ENCODE measurements at places on chromosomes 11 and 22.

GRCh38 chr11:5631417-5631816 is 6.6 kb downstream of the TRIM34 start:
- DNase-seq: no peak

DNA sequence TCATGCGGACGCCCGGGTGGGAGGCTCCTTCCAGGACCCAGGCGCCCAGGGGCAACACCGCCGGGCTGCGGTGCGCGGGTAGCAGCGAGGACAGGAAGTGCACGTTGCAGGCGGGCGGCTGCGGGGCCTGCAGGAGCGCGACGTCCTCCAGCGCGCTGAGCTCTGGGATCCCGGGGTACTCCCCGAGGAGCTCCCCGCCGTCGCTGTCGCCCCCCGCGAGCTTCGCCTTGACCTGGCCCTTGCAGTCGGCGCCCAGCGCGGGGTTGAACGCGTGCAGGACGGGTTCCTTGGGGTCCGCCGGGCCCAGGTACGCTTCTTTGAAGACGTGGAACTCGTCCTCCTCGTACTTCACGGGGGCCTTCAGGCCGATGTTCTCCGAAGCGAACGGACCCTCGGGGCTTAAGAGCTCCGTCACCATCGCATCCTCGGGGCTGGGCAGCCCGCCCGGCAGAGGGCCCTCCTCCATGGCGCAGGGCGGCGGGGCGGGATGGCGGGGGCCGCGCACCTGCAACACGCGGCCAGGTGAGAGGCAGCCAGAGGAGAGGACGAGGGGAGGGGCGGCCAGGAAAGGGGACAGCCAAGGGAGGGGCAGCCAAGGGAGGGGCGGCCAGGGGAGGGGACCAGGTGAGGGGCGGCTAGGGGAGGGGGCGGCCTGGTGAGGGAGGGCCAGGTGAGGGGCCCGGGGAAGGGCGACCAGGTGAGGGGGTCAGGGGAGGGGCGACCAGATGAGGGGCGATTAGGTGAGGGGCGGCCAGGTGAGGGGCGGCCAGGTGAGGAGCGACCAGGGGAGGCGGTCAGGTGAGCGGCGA is 921 bp downstream of the TESMIN start:
- DNase-seq: no peak

DNA sequence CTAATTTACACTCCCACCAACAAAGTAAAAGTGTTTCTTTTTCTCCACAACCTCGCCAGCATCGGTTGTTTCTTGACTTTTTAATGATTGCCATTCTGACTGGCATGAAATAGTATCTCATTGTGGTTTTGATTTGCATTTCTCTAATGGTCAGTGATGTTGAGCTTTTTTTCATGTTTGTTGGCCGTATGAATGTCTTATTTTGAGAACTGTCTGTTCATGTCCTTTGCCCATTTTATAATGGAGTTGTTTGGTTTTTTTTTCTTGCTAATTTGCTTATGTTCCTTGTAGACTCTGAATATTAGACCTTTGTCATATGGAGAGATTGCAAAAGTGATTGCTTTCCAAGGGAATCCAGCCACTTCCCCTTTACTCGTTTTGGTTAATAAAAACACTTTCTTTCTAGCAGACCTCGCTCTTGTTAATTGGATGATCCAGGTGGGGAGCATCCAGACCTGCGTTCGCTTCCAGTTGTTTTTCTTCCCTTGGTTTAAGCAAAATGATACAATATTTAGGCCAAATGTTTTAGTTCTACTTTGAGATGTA is 17.1 kb upstream of the APOL4 start:
- DNase-seq: no peak

DNA sequence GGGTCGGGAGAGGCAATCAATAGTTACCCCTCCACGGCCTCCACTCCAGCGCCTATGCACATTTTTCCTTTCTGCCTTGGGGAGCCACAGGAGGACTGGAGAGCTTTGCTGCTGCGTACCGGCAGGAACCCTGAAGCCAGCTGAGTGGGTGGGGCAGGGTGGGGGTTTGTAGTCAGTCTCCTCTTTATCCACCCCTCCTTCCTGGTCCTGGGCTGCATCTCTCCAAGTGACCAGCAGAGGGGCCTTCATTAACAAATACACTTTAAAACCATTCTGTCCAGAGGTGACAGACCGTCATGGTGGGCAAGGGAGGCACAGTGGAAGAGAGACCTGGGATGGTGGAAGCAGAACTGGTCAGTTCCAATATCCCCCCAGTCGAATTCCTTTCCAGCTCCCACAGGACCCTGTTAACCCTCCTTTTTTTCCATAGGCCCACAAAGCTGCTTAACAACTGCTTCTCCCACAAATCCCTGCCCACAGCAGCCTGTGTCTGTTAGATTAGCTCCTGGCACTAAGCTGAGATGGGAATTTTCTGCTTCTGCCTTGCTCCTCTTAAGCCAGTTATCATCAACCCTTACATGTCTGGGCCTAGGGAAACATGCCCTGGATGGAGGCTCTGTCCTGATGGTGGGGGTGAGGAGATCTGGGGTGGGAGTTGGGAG is 3.9 kb upstream of the ABCG4 start:
- DNase-seq: no peak

DNA sequence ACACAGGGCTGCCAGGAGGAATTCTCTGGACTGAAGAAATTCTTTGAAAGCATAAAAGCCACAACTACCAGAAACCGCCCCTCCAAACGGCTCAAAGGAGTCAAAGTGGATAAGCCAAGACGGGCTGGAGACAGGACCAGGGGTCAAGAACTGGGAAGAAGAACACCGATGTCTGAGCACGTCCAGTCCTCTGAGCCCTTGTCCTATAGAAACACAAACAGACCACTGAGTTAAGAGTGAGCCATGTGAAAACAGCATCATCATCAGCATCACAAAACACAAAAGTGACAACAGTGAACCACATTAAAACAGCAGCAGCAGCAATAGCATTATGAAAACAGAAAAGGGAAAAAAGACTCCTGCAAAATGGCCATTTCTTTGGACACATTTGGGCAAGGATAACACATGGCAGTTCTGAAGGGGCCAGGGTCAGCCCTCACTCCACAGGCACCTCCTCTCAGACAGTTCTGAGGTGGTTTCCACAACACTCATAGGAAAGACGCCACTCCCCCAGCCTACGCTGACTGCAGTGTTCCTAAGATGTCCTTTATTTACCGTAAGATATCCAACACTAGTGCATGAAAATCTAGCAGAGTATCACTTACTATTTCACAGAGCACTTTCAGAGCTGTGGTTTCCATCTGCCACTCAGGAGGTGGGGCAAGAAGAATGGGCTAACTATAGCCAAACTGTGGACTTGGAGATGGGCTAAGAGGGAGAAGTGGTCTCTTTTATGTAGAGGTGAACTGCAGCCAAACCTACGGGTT is 28.6 kb upstream of the YPEL1 start:
- DNase-seq: no peak

DNA sequence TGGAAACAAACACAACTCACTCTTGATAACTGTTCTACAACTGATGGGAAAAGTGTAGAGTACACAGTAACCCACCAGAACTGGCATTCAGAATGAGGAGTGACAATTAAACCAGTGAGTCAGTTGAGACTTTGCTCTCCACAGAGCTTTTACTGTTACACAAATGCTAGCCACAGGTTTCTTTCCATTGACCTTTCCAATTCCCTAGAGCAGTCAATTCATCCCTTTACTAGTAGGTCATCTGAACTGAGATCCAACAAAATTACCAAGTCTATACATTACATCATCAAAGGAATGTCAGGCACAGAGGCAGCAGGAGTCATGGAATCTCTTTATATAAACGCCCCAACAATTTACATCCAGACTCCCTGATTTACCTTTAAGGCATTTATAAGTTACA is 65.9 kb downstream of the PHF21A start:
- DNase-seq: peak; percentile 31

GRCh38 chr11:121391914-121392313 is 60.2 kb upstream of the SORL1 start:
- no peak for DNase-seq

GRCh38 chr11:64093233-64094039 is 57.7 kb downstream of the FLRT1 start:
- no peak for DNase-seq

GRCh38 chr22:47698906-47699305 is 936.5 kb downstream of the TBC1D22A start:
- DNase-seq: no peak
